Activated CD8-positive, alpha-beta T cell treated with anti-CD3 and anti-CD28 coated beads, Interleukin-2, amount 10 ng/mL, durations not matched to agents 7 days and 5 days (primary cell): ENCODE measurements at places on chromosomes 2 and 18. TPM values are rescaled to one million over a fixed set of nuclear protein-coding genes. Genes with fewer than 3 reads are reported as not detected.

DNA sequence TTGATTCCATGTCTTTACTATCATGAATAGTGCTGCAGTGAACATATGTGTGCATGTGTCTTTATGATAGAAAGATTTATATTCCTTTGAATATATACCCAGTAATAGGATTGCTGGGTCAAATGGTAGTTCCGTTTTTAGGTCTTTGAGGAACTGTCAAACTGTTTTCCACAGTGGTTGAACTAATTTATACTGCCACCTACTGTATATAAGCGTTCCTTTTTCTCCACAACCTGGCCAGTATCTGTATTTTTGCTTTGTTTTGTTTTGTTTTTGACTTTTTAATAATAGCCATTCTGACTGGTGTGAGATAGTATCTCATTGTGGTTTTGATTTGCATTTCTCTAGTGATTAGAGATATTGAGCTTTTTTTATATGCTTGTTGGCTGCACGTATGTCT is 641.6 kb downstream of the SUCLG1 start:
- H3K4me3 ChIP-seq: no peak overlapping the region
- no peak for DNase-seq
- H3K27me3 ChIP-seq: no peaks in the 10 kb centered on the region
- no peaks in the 10 kb centered on the region for H3K36me3 ChIP-seq

DNA sequence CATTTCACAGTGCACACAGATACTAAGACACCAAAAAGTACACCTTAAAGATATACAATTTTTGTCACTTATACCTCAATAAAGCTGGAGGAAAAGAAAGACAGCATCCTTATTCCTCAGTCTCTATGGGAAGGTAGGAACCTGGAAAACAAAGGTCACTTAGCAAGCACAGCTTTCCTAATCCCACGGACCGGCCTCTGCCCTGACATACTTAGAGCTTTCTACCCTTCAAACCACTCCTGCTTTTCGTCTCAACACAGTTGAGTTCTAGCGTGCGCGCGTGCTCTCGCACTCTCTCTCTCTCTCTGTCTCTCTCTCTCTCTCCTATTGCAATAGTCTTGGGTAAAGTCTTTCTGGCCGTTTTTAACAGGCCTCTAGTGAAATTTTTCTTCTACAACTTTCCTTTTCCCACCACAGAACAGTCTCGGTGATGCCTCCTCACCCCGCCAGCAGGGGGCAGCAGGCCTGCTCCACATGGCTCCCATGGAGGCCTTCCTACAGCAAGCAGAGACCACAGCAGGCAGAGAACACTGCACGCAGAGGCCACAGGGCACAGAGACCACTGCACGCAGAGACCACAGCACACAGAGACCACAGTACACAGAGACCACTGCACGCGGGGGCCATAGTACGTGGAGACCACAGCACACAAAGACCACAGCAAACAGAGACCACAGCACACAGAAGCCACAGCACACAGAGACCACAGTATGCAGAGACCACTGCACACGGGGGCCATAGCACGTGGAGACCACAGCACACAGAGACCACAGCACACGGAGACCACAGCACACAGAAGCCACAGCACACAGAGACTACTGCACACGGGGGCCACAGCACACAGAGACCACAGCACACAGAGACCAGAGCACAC is 106.9 kb downstream of the FBXO15 start:
- DNase-seq: peak; percentile 62
- no peaks in the 10 kb centered on the region for H3K4me1 ChIP-seq
- H3K27ac ChIP-seq: no peak overlapping the region
- no peak overlapping the region for H3K4me3 ChIP-seq
- no peaks in the 10 kb centered on the region for H3K27me3 ChIP-seq

DNA sequence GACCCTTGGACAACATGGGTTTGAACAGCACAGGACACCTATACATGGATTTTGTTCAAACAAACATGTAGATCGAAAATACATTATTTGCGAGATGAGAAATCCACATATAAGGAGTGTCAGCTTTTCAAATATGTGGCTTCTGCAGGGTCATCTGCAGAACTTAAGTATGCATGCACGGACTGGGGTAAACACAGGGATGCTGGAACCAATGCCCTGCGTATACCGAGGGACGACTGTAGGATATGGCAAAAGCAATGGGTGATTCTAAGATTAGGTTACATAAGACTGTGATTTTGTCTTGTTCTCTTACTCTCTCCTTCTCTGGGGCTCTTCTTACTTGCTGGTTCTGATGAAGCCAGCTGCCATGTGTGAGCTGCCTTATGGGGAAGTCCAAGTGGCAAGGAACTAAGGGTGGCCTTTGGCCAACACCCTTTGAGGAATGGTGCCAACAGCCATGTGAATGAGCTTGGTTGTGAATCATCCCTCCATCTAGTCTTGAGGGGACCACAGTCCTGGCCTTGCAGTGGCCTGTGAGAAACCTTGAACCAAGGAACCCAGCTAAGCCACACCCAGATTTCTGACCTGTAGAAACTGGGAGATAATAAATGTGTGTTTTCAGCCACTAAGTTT is 66.5 kb downstream of the EVA1A start:
- H3K27ac ChIP-seq: no peak overlapping the region
- no peaks in the 10 kb centered on the region for H3K4me1 ChIP-seq
- H3K36me3 ChIP-seq: no peaks in the 10 kb centered on the region
- H3K4me3 ChIP-seq: no peak overlapping the region

GRCh38 chr2:215451012-215451756 is 15.3 kb upstream of the FN1 start:
- no peaks in the 10 kb centered on the region for H3K4me1 ChIP-seq
- no peaks in the 10 kb centered on the region for H3K36me3 ChIP-seq
- no peak for DNase-seq
- H3K27me3 ChIP-seq: peaks cover 39% of the 10 kb centered on the region
- no peak overlapping the region for H3K27ac ChIP-seq

ICA1L gene
- 5.1 TPM for total RNA-seq

KCNF1 gene
- not detected for total RNA-seq

GRCh38 chr2:28442328-28442727 is 49.7 kb downstream of the FOSL2 start:
- DNase-seq: no peak
- peaks cover 2% of the 10 kb centered on the region for H3K36me3 ChIP-seq
- H3K4me1 ChIP-seq: peaks cover 20% of the 10 kb centered on the region

NTSR2 gene
- total RNA-seq: not detected

KCNG2 gene
- total RNA-seq: not detected
